ENCODE measurements at places on chromosomes 13 and 19.
A peak's percentile ranks its signal among the peaks of the same experiment; 100 is the strongest.

DNA sequence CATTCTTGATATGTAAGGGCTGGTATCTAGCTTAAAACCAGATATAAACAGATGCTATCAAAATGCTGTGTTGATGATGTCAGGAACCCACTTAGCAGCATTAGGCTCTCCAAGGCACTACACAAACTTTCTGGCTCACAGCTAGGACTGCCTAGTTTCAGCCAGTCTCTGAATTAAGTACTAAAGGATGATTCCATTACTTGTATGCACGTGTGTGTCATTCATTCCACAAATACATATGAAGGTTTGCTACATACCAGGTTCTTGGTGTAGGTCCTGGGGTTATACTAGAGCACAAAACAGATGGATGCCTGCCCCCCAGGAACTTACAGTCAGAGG lies 151.5 kb downstream of the RGCC start:
- DNase-seq: peak; percentile 51

- DNase-seq: no peak
Observed at GRCh38 chr13:27919659-27919933, 204 bp upstream of the PDX1 start.

GRCh38 chr13:25253702-25254101 lies 33.6 kb downstream of the MTMR6 start:
- DNase-seq: no peak

GRCh38 chr13:27110056-27110746 lies 61.4 kb downstream of the USP12 start:
- no peak for DNase-seq

- DNase-seq: no peak
Observed at GRCh38 chr13:51998723-51999509, 12.3 kb downstream of the ATP7B start.

DNA sequence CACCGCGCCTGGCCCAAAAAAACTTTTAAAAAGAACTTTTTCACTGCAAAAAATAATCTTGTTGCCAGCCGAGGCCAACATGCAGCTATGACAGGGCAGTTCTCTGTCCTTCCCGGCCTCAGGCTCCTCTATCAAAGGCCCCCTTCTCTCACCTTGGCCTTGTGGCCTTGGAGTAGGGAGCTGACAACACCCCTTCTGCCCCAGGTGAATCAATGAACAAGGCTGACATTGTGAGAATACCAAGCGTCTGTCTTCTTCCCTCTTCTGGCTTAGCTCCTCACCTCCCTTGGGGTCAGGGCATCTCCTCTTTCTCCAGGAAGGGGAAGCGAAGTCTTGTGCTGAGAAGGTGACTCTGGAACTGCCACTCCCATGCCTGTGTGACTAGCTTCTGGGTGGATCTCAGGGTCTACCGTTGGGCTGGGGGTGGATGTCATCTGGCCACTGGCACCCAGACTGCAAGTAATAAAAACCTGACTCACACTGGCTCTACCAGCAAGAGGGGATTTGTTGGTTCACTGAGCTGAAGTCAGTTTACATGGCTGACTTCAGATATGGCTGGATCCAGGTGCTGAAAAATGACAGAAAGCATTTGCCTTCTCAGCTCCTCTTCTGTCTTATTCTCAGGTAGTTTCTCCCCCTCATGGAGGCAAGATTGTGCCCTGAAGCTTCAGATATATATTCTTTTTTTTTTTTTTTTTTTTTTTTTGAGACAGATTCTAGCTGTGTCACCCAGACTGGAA lies 6.3 kb downstream of the C19orf38 start:
- DNase-seq: no peak

- DNase-seq: no peak
Observed at GRCh38 chr13:45700971-45701900, 884 bp upstream of the CBY2 start.
